Substantia nigra (tissue), 51 donors: ENCODE measurements at places on chromosomes 7 and 10.

DNA sequence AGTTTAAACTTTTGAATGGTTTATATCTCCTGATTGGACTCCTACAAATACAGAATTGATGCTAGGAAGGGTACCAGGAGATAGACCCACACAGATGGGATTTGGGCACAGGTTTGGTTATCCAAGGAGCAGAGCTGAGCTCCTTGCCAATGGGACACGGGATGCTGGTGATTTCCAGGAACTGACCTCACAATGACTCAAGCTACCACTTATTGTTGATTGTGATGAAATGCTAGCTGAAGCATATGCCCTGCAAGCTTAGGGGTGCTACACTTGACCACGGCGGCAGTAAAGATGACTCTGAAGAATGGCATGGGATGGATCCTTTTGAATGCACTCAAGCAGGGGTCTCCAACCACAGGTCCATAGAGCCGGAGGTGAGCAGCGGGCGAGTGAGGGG, 45.5 kb upstream of the VKORC1L1 start:
- DNase-seq = no peak

DNA sequence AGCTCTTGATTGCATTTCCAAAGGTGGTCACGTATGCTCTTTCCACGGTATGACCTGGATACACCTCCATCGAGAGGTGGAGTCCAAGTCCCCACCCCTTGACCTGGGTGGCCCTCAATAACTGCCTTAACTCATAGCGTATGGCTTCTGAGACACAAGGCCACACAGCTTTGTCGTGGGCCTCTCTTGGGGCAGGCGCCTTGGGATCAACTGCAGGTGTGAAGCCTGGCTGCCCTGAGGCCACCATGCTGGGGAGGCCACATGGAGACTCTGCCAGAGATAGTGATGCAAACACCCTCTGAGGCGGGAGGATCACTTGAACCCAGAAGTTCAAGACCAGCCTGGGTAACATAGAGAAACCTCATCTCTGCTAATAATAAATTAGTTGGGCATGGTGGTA, 30.7 kb upstream of the RASGEF1A start:
- DNase-seq = no peak

- no peak for DNase-seq
Observed at GRCh38 chr7:35494407-35494806, 200.5 kb downstream of the HERPUD2 start.

GRCh38 chr7:33504266-33504665, 374.9 kb downstream of the BBS9 start:
- DNase-seq = no peak

DNA sequence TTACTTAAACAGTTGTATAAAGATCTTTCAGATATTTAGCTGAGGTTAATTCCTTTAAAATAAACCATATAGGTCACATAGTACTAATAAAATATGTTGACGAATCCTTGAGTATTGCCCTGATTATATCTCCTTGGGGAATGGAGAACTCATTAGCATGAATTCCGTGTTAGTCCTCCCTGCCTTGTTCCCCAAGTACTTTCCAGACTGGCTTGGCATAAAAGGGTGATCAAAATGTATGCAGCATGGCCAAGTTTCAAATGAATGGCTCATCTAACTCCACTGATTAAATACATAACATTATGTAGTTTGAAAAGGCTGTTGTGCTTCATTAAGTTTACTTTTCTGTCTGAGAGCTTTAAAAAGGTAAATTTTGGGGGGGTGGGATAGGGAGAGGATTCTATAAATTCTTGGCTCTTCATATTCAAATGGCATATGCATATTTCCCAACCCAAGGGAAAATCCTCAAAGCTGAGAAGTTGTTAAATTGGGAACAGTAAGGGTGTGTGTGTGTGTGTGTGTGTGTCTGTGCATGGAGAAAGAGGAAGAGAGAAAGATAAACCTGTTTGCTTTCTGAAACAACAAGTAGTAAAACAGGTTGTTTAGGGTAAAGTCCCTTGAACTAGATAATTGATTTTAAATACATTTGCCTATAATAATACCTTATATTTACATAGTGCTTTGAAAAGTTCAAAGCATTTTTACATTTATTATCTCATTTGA, 4.8 kb upstream of the ADD3 start:
- no peak for DNase-seq

DNA sequence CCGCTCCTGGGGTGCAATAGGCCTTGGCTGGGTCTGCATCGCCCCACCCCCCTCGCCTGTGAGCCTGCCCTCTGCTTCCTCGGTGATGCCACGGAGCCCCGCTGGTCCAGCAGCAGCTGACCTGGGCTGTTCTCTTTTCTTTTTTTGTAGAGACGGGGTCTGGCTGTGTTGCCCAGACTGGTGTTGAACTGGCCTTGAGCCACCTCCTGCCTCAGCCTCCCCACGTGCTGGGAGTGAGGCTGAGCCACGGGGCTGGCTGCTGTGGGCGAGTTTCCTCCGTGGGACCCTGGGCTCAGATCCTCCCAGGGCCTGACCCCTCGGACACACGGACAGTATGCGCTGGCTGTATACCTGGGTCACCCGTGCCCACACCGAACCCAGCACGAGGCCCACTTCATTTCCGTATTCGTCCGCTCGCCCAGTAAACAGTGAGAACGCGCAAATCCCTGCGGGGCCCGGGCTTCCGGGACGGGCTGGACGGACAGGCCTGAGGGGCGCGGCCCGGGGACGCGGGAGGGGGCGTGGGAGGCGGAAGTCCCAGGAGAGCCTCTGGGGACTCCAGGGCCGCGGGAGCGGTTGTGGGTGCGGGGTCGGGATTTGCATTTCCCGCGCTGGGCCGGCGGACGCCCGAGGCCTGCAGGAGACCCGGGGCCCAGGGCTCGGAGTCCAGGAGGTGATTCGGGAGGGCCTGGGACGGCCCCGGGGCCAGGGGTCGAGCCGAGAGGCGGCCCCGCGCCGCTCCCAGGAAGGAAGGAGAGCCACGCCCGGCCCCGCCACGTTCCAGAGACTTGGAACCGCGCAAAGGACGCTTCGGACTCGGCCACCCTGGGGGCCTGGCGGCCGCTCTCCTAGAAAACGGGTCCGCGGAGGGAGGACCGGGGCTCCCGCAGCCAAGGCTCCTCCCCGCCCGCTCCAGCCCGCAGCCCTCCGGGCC, 57.7 kb upstream of the DNAJB6 start:
- DNase-seq = no peak

DNA sequence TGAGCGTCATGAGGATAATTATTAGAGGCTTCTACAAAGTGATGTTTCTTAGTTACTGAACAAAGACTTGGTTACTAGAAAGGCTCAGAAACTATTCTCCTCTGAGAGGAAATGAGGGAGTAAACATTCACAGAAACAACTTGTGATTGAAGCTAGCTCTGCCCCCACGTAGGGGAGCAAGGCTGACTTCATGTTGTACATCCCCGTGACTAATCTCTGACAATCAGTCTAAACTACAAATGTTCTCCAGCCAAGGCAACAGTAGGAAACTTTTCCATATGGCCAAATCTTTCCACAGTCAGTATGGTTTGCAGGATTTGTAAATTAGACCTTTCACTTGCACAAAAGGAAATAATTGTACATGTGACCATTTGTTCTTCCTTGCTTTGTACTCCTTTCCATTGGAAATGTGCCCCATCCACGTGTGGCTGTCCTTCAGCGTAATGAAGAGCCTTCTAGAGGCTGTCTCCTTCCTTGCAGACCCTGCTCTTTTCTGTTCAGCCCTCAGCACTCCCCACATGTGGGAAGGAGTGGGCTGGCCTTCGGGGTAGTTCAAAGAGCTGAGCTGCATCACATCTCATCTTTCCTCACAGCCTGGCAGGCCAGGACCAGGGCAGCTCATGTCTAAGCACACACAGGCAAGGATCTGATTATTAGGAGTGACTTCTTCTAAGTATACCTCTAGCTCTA, 93.5 kb downstream of the PCGF5 start:
- no peak for DNase-seq

DNA sequence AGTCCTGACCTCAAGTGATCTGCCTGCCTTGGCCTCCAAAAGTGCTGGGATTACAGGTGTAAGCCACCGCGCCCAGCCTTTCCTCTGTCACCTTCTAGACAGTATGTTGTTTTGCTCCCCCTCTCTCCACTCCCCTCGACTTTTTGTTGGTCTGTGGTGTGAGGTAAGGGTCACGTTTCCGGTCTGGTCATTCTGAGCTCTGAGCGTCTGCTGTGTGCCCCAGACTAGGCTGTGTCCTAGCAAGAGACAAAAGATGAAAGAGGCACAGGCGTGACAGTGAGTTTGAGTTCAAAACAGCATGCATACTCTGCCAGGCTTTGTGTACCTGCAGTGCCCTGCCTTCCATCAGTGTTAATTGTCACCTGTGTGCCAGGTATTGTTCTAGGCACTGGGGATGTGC, 87.4 kb upstream of the PPIF start:
- DNase-seq = no peak
